NCI-H460 (cell line): ENCODE measurements at places on chromosomes 5 and 9.

GRCh38 chr5:14650052-14650451 is 14.5 kb upstream of the OTULIN start:
- no peak for DNase-seq

GRCh38 chr5:118776755-118777154 is 211.6 kb downstream of the DTWD2 start:
- no peak for DNase-seq

- no peak for DNase-seq
Measured at GRCh38 chr5:145951071-145951470, 14.7 kb downstream of the SH3RF2 start.

- DNase-seq = no peak
Measured at GRCh38 chr9:37876376-37876775, 27.6 kb downstream of the SLC25A51 start.

DNA sequence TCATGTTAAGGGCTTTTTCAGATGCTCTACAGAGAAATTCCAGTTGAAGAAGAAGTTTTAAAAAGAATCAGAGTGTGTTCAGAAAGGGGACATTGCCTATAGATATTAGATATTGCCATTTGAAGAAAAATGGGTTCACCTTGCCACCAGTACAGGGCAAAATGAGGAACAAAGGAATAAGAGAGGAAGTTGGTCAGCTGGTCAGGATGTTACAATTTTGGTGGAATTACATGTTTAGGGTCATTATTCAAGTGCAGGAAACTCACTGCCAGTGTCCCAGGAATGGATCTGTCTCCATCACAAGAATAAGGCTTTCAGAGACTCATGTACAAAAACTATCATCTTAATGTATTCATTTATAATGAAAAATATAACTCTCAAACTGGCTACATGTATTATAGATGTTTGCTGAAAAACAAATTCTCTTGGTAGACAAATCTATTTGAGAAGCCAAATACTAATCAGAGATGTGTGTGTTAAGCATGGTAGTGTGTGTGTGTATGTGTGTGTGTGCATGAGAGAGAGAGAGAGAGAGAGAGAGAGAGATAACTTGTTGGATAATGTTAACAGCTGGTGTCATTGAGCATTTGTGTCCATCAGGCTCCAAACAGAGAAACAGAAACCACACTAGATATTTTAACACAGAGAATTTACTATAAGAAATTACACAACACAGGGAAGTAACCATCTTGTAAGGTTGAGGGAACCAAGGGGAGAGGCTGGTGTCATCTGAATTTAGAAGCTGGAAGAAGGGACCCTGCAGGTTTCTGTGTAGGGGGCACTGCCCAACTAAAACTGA is 5.0 kb upstream of the C1QTNF3 start:
- no peak for DNase-seq

GRCh38 chr9:131082774-131083512 is 13.4 kb upstream of the AIF1L start:
- no peak for DNase-seq

GRCh38 chr9:86075132-86076109 is 23.9 kb downstream of the GOLM1 start:
- DNase-seq = no peak
